AG10803 (cell line): ENCODE measurements at places on chromosomes 13 and 19.
A peak's percentile ranks its signal among the peaks of the same experiment; 100 is the strongest.

GRCh38 chr19:10516064-10516385 lies 1.2 kb downstream of the S1PR5 start:
- no peak for DNase-seq

DNA sequence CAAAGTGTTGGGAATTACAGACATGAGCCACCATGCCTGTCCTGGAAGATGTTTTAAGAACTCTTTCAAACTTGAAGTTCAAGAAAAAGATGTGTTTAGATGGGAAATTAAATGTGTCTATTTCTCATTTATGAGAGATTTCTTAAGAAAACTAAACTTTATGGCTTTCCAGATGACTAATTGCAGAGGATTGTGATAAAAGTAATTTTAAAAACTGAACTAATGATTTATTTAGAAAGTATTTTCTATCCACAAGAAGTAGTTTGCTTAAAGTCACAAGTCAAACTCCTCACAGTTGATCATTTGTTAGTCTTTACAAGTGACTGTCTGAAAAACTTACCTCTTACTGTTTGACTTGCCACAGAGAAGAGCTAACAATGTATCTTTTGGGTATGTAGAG lies 89.6 kb upstream of the SPRY2 start:
- no peak for DNase-seq

DNA sequence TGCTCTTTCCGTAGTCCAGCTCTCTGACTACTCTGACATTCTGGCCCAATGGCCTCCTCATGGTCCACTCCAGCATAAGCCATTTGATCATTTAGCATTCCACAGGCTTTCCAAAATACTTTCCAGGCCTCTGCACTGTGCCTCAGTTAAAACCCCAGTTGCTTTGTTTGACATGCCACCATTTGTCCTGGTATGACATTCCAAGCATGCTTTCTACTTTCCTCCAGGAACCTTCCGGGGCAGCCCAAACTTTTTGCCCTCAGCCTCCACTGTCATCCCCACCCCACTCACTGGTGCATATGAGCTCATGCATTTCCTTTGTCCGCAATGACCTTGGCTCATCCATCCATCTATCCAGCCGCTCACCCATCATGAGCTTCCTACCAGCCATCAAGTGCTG lies 41.8 kb upstream of the WASF3 start:
- DNase-seq, result no peak

- DNase-seq, result no peak
Measured at GRCh38 chr19:47842941-47843340, 16.1 kb upstream of the TPRX2 start.

DNA sequence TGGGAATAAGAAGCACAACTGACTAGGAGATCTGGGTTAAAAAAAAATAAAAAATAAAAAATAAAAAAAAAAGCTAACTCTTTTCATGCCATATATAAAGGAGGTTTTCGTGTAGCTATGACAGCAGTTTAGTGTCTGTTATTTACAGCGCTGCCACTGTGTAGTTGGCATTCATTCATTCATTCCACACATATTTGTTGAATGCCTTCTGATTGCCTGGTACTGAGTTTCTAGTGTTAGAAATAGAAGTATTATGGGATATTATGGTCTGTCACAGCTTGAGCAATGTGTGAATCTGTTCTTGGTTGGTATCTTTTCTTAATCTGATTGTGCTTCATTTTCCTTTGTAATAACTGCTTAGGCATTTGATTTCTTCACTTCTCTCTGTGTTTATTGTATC lies 237.4 kb downstream of the NBEA start:
- DNase-seq, result peak; percentile 90

- DNase-seq, result no peak
Measured at GRCh38 chr13:53160211-53160610, 131.6 kb downstream of the OLFM4 start.
